ENCODE measurements at places on chromosomes 7 and 10.

DNA sequence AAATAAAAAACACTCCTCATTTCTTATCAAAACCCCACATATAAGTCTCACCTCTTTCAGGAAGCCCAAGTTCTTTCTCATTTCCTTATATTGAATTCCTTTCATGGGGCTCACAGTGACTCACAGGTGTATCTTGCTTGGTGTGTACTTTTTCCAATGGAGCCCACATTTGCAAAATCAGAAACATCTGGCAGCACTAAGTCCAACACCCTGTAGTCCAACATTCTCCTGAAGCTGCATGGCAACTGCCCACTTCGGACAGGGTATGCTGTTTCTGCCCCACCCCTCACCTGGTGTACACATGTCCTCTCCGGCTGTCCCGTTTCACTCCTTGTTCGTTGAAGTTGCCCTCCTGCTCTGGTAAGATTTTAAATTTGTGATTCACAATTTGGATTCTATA lies 544.1 kb downstream of the SORCS3 start:
- DNase-seq = no peak

DNA sequence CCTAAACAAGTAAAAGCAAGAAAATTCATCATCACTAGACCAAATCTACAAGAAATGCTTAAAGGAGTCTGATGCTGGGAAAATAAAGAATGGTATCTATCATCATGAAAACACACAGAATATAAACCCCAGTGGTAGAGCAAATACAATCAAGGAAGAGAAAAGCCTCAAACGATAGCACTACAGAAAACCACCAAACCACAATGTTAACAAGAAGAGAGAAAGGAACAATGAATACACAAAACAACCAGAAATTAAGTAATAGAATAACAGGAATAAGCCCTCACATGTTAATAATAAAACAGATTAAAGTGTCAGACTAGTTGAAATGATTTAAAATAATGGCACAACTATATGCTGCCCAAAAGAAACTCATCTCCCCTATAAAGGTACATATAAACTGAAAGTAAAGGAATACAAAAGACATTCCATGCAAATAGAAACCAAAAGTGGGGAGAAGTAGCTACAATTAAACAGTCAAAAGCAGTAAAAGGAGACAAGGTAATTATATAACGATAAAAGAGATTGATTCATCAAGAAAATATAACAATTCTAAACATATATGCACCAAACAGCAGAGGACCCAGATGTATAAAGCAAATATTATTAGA lies 77.3 kb downstream of the JMJD1C start:
- DNase-seq = no peak

DNA sequence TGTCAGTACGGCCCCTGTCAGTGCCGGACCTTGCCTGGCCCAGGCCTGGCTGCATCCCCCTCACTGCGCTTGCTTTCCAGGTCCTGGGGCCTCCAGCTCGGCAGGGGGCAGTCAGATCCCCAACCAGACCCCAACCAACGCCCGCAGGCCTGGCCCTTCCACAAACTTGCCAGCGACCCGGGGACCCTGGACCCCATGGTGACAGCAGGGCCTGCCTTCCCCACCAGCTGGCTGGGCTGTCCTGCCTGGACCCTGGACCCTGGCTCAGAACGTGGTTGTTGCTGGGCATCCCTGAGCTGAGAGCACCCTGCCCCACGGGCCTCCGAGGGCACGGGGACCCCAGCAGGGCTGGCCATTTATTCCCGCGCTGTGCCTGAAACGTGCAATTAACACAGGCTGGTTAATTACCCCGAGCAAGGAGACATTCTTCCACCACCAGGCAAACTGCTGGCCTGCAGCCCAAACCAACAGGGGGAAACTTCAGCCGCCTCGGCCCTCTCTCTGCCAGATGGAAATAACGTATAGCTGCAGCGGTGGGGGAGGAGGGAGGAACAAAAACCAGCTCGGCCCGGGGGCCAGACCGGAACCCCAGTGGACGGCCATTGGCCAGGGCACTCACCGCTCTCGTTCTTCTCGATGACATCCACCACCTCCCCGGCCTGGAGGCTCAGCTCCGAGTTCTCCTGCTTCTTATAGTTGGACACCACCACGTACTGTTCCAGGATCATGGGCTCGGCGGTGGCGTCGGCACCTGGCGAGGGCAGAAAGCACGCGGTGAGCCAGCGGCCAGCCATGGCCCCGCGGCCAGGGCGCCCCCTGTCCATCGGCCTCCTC lies 167.1 kb downstream of the NEURL1 start:
- DNase-seq = peak; percentile 35

DNA sequence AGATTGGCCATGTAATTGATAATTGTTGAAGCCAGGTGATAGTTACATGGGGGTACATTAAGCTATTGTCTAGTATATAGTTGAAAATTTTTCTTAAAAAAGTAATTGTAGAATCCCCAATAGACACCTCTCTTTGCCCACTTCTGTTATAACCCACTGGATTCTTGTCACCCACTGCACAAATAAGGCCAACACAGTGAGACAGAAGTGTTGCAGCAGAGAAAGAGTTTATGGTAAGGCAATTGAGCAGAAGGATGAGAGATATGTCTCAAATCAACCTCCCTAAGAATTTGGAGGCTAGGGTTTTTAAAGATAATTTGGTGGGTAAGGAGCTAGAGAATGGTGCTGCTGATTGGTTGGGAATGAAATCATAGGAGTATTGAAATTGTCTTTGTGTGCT lies 270.3 kb upstream of the TAC1 start:
- DNase-seq = no peak

DNA sequence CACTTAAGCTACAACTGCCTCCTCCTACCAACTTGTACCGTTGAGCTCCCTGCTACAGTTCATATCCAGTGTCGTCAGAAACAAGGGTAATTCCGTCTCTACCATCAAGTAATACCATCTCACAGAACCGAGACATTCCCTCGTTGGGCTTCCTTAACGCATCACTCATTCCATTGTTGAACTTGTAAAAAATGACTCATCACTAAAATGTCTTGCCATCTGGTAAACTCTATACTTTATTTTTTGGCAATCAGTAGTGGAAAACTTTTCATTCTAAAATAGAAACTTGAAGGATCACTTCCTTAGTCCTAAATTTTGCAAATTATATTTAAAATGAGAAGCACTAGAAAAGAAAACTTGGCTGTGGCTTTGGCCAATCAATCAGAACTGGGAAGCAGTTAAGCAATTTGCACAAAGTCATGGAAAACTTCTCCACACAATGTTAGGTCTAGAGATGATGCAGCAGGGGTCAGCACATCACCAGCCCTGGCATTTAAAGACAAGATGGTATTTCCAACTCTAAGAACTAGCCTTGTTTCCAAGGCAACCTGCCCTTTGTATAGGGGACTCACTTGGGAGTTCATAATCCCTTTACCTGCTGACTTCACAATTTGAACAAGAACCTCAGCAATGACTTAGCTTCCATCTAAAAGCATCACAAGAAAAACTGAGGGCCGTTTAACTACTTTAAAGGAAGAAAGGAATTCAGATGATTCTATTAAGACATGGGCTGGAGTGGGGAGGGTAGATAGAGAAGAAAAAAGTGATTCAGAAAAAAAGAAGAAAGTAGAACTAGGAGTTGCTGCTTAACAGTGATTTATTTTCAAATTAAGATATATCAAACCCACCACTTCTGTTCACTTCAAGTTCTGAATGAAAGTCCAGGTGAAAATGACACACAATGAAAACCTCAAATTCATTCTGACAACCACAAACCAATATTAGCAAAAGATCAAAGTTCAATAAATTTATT lies 288.1 kb downstream of the PARD3 start:
- DNase-seq = no peak

GRCh38 chr10:103748020-103748419 lies 107.4 kb downstream of the SH3PXD2A start:
- no peak for DNase-seq

- DNase-seq = no peak
Measured at GRCh38 chr7:134246761-134247160, 70.0 kb downstream of the SLC35B4 start.

DNA sequence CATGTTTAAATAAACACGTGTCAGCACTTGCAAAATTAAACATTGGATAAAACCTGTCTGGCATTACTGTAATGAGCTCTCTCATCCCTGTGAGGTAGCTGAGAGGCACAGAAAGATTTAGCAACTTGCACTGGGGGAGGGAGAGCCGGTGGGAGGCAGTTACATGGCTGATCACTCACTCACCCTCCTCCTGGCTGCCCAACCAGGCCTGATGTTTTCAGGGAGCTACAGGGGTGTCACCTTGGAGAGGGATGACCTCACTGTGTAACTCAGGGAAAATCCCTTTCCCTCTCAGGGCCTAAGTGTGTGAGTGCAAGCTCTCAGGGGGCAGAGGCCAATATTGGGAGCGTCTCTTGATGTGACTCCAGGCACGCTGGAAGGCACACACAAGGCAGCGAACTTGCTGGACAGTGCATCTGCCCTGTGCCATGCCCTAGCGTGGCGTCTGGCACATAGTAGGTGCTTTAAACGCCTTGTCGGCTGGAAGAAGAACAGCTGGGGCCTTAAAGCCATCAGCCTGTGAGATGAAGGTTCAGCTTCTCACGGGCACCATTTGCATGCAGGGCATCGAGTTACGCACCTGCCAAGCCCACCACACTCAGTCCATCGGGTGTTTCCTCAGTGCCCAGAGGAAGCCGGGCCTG lies 51.1 kb downstream of the ELFN1 start:
- DNase-seq = no peak

GRCh38 chr7:139930286-139930965 lies 101.4 kb downstream of the TBXAS1 start:
- DNase-seq = no peak

GRCh38 chr7:133859231-133859630 lies 267.9 kb upstream of the LRGUK start:
- no peak for DNase-seq

DNA sequence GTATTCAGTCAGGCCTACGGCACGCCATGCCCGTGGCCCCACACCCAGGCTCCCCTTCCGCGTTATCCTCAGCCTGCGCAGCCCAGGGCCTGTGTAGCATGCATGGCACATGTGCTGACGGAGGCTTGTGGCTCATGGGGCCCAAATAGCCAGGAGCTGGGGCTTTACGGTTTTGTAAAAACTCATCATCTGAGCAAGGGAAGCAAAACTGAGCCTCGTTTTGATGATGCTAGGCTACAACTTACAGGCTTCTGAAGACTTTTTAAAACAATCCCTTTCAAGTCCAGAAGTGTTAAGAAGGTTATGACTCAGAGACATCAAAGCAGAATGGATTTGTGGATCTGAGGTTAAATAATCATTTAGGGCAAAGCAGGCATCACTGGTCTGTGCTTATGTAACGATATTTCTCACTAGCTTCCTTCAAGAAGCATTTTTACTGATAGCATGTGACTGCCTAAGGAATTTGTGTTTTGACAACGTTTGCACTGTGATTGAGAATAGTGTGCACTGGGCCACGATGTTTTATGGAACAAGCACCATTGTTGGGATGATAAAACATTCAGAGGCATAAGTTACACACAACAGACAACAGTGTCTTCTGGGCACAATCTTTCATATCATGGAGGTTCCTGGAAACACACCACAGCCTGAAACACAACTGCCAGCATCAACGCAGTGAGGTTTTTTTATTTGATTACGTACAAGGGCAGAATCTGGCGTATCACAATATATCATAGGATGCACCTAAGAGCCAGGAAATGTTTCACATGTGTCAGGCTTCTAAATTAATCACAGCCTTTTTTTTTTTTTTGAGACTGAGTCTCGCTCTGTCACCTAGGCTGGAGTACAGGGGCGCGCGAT lies 274.3 kb downstream of the CCDC3 start:
- no peak for DNase-seq

DNA sequence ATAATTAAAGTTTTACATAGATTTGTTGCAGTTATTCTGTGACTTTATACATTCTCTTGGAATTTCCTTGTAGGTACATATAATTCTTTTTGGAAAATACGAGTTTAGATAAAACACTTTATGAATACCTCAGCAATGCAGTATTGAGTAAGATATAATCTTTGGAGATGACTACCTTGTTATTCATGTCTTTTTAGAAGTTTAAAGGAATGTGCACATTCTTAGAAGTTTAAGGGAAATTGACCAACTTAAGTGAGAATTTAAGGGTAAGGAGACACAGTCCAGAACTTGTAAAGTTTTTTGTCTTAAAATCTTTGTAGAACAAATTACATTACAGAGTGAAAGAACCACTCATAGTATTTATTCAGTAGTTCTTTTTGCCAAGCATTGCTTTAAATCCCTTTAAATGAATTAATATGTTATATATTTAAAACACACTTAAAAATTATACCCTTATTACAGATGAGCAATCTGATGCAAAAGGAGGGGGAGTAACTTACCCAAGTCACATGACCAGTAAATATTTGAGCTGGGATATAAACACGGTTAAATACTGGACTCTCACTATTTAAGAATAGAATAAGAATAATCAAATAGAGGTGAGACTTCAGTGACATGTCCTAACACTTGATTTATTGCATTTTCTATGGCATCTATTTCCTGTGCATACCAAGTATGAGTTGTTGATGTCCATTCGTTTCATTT lies 139.5 kb upstream of the FERD3L start:
- no peak for DNase-seq

DNA sequence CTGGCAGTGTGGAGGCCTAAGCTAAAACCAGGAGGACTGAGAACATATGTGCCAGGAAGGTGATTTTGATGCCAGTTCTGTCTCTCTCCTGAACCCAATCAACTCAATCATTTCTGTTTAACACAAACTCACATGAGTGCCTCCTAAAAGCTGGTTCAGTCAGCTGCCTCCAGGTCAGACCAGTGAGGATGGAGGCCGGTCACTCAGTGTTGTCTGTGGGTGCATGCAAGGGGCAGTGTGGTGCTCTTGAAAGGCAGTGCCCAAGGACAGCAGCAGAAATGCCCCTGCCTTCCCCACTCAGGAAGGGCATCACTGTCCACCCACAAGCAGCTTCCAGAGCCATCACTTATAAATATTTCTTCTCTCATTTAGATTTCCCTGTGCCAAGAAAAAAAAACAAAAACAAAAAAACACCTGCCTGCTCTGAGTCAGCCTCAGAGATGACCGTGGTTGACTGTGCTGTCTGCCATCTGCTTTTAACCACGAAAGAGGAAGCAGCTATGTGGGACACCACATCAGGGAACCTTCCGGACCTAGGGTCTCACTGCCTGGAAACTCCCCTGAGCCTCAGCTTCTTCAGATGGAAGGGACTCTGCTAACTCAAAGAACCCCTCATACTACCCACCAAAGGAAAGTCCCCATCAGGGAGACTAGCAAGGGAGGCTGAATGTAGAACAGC lies 39.1 kb downstream of the VOPP1 start:
- no peak for DNase-seq

DNA sequence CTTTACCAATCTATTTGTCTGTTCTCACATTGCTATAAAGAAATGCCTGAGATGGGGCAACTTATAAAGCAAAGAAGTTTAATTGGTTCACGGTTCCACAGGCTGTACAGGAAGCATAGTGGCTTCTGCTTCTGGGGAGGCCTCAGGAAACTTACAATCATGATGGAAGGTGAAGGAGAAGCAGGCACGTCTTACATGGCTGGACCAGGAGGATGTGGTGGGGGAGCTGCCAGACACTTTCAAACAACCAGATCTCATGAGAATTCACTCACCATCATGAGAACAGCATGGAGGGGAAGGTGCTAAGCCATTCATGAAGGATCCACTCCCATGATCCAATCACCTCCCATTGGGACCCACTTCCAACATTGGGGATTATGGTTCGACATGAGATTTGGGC lies 64.8 kb upstream of the SEPHS1 start:
- no peak for DNase-seq
